Mesenteric fat pad (tissue), 1 donor: ENCODE measurements at places on chromosomes 2 and 18. TPM values are rescaled to one million over a fixed set of nuclear protein-coding genes. Genes with fewer than 3 reads are reported as not detected.

Gene DOK6
- total RNA-seq: 1.6 TPM

Gene SLC16A14
- 2.5 TPM for total RNA-seq

Gene CHRNG
- total RNA-seq: not detected

Gene EDAR
- total RNA-seq: not detected

Gene SAG
- not detected for total RNA-seq
